ENCODE measurements at places on chromosomes 2 and 18.
A peak's percentile ranks its signal among the peaks of the same experiment; 100 is the strongest.

- DNase-seq, result no peak
- no peaks in the 10 kb centered on the region for H3K27me3 ChIP-seq
- no peaks in the 10 kb centered on the region for H3K4me1 ChIP-seq
Observed at GRCh38 chr2:7513834-7514233, 596.6 kb downstream of the RNF144A start.

DNA sequence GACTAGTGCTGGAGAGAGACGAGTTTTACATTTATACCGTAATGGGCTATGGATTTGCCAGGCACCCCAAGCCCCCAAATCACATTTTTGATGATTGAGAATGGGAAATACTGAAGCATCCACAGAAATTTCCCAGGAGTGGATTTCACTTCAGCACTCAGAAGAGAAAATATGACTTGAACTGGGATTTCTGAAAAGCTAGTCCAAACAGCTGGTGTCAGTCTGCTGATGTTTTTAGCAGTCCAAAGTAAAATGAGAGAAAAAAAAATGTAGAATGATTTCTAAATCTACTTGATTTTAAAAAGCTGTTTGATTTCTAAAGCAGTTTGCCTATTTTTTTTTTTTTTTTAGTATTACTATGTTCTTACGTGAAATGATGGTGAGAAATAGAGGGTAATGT is 105.0 kb downstream of the PLEKHM3 start:
- H3K4me1 ChIP-seq, result peaks cover 3% of the 10 kb centered on the region
- H3K27me3 ChIP-seq, result no peaks in the 10 kb centered on the region
- no peak for DNase-seq

- peaks cover 2% of the 10 kb centered on the region for H3K27me3 ChIP-seq
- H3K4me1 ChIP-seq, result no peaks in the 10 kb centered on the region
- DNase-seq, result no peak
- no peaks in the 10 kb centered on the region for H3K36me3 ChIP-seq
Observed at GRCh38 chr2:240981280-240981679, 17.1 kb upstream of the SNED1 start.

- DNase-seq, result no peak
- no peaks in the 10 kb centered on the region for H3K4me1 ChIP-seq
- H3K27ac ChIP-seq, result no peak overlapping the region
- no peaks in the 10 kb centered on the region for H3K27me3 ChIP-seq
- H3K4me3 ChIP-seq, result no peak overlapping the region
Observed at GRCh38 chr2:112216167-112216566, 38.7 kb downstream of the ZC3H8 start.

- H3K4me3 ChIP-seq, result no peak overlapping the region
- no peak for DNase-seq
- H3K27me3 ChIP-seq, result no peaks in the 10 kb centered on the region
Observed at GRCh38 chr2:226366920-226367319, 432.7 kb downstream of the IRS1 start.

DNA sequence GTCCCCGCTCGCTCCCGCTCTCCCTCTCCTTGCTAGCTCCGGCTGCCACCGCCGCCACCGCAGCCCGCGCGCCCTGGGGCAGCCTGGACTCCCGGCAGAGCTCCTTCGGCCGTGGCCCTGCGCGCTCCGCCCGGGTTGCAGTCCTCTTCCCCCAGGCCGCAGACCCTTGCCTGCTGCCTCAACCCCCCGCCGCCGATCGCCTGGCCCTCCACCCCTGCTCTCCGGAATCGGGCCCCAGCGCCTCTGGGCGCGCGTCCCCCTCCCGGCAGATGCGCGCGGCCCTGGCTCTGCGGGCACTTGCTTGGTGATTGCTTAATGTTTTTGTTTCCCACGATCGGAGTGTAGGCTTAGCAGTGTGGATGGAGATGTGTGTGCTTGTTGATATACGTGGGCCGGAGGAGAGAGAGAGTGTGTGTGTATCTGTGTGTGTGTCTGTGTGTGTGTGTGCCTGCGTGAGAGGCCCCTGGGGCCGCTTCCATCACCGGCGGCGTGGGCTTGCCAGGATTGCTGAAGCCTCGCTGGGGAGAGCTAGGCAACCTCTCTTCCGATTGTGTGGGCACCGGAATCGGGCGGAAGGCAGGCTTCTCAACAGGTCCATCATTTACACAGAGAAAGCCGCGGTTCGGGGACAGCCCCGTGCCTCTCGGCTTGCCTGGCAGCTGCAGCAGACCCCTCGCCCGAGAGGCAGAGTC is 877 bp downstream of the INHBB start:
- H3K27ac ChIP-seq, result no peak overlapping the region
- peaks cover 36% of the 10 kb centered on the region for H3K4me1 ChIP-seq
- H3K27me3 ChIP-seq, result peaks cover 89% of the 10 kb centered on the region

DNA sequence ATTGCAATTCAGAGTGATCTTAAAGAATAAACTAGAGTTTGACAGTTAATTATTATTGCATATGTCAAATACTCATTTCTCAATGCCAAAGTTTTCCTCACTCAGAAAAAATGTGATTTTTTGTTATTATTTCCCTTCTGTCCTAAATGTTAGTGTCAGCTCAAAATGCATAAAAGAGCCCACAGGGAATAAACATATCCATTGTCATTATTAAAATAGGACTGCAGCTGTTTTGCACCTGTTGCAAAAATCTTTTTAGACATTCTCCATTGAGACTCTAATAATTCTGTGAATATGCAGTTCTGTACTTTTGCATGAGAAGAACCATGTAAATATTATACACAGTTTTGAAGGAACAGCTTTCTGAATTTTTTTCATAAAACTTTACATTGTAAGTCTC is 540.0 kb upstream of the SLC39A10 start:
- no peak for DNase-seq
- no peaks in the 10 kb centered on the region for H3K27me3 ChIP-seq
- no peak overlapping the region for H3K27ac ChIP-seq
- H3K36me3 ChIP-seq, result peaks cover 32% of the 10 kb centered on the region
- no peak overlapping the region for H3K4me3 ChIP-seq

GRCh38 chr2:854460-854859 is 96.2 kb upstream of the SNTG2 start:
- H3K27me3 ChIP-seq, result peaks cover 3% of the 10 kb centered on the region
- no peak overlapping the region for H3K27ac ChIP-seq
- no peaks in the 10 kb centered on the region for H3K36me3 ChIP-seq

DNA sequence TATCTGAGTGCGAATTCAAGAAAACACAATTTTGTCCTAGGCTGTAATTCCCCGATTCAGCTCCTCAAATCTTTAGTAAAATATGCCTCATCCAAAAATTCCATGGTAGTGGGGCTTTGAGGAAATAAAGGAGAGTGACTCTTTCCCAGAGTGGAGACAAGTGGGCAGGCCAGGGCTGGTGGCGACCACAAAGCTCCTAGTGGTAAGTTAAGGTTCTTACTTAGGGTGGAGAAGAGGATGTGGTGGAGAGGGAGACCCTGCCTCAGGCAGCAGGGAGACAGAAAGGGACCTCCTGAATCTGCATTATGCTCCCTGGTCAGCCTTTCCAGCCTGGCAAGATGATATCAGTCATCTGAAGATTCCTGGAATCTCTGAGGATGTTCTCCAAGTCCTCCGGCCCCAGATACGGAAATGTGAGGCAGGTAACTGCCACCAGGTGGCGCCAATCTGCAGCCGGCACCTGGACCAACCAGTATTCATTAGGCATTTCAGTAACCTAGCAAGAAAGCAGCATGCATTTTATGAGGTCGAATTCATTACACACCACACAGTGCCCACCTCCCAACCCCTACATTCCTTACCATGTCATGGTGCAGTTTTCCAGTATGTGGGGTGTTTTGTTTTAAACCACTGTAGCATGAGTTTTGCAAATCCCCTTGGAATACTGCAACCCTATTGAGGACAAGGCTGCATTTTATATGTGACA is 106.4 kb downstream of the POLE4 start:
- peaks cover 25% of the 10 kb centered on the region for H3K4me1 ChIP-seq
- no peaks in the 10 kb centered on the region for H3K36me3 ChIP-seq
- DNase-seq, result peak; percentile 81
- H3K4me3 ChIP-seq, result no peak overlapping the region

DNA sequence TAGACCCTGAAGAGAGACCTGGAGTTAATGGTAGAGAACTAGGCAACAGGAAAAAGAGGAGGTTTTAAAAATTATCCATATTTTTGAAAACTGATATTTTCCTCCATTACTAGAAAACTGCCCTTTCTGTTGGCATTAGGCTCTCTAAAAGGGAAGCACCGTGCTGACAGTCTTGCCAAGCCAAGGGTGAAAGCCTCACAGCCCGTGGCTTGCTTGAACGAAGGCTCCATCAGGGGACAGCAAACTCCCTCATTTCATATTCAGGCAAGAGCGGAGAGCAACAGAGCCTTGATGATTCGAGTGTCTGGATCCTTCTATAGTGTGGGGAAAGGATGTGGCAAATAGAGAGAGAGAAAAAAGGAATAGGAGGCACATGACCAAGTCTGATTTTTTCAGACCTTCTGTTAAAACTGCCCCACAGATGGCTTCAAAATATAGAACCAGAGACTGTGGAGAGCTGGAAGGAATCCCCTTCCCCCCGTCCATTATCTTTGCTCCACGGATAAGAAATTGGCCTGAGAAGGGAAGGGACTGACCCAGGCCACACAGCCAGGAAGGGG is 67.0 kb downstream of the CACNB4 start:
- H3K27ac ChIP-seq, result no peak overlapping the region
- no peak for DNase-seq
- peaks cover 30% of the 10 kb centered on the region for H3K27me3 ChIP-seq
- H3K4me3 ChIP-seq, result no peak overlapping the region

GRCh38 chr2:26175466-26176278 is 2.8 kb downstream of the GAREM2 start:
- H3K36me3 ChIP-seq, result no peaks in the 10 kb centered on the region
- peaks cover 11% of the 10 kb centered on the region for H3K27me3 ChIP-seq
